HCT116 (cell line): ENCODE measurements at places on chromosomes 16 and 17. TPM values are rescaled to one million over a fixed set of nuclear protein-coding genes. Genes with fewer than 3 reads are reported as not detected.

The MYOCD gene
- not detected for total RNA-seq

The GFAP gene
- total RNA-seq: not detected

- no peak overlapping the region for H3K4me3 ChIP-seq
- no peaks in the 10 kb centered on the region for H3K4me1 ChIP-seq
- DNase-seq: no peak
- no peaks in the 10 kb centered on the region for H3K27me3 ChIP-seq
Measured at GRCh38 chr16:13394488-13394887, 493.1 kb downstream of the SHISA9 start.

DNA sequence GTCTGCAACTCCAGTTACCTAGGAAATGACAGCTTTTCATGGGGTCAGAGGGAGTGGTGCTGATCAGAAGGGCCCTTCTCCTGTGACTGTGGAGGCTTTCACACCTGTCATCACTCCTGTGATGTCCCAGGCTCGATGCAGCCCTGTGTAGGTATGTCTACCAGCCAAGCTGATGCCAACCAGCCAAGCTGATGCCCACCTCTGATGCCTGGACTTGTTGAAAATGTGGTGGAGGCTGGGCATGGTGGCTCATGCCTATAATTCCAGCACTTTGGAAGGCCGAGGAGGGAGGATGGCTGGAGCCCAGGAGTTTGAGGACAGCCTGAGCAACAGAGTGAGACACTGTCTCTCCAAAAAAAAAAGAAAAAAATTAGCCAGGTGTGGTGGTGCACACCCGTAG, 33.7 kb upstream of the RGS9 start:
- no peak overlapping the region for H3K4me3 ChIP-seq
- no peaks in the 10 kb centered on the region for H3K36me3 ChIP-seq
- H3K27me3 ChIP-seq: no peaks in the 10 kb centered on the region
- no peak overlapping the region for H3K27ac ChIP-seq
- DNase-seq: no peak

GRCh38 chr17:78527345-78527744, 49.9 kb downstream of the DNAH17 start:
- H3K27me3 ChIP-seq: no peaks in the 10 kb centered on the region
- peaks cover 8% of the 10 kb centered on the region for H3K4me1 ChIP-seq
- H3K36me3 ChIP-seq: no peaks in the 10 kb centered on the region
- no peak overlapping the region for H3K27ac ChIP-seq
- H3K4me3 ChIP-seq: no peak overlapping the region
- DNase-seq: no peak

GRCh38 chr17:77186141-77186604, 45.4 kb downstream of the SEC14L1 start:
- no peaks in the 10 kb centered on the region for H3K36me3 ChIP-seq
- no peak overlapping the region for H3K4me3 ChIP-seq
- no peak for DNase-seq
- peaks cover 8% of the 10 kb centered on the region; the same call in 1 of the 2 replicates for H3K4me1 ChIP-seq
- no peaks in the 10 kb centered on the region for H3K27me3 ChIP-seq

- H3K4me3 ChIP-seq: no peak overlapping the region
- no peak for DNase-seq
- no peaks in the 10 kb centered on the region for H3K27me3 ChIP-seq
Measured at GRCh38 chr17:66517336-66518009, 215.1 kb downstream of the PRKCA start.

- no peaks in the 10 kb centered on the region for H3K27me3 ChIP-seq
- peak; percentile 75 for DNase-seq
- peaks cover 35% of the 10 kb centered on the region for H3K4me1 ChIP-seq
- peak overlapping the region; percentile 98 for H3K27ac ChIP-seq
- H3K36me3 ChIP-seq: peaks cover 8% of the 10 kb centered on the region; the same call in 1 of the 2 replicates
Measured at GRCh38 chr17:73192206-73192893, 505 bp upstream of the COG1 start.

DNA sequence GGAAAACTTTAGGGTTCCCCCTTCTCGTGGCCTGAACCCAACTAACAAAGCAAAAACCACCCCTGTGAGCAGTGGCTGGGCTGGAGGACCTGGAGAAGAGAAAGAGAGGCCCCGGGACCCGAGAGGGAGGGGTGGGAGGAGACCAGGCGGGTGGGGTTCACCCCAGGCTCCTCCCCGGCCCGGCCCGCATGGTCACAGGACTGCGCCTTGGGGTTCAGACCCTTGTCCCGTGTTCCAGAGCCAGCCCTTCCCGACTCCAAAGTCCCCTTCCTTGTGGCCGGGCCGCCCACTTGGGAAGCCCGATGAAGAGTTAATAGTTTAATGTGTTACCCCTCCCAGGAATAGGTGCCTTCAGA, 852 bp downstream of the MARVELD3 start:
- peak overlapping the region; percentile 95 for H3K4me3 ChIP-seq
- peak; percentile 56 for DNase-seq
- peaks cover 7% of the 10 kb centered on the region; the same call in 1 of the 2 replicates for H3K4me1 ChIP-seq
- H3K27me3 ChIP-seq: no peaks in the 10 kb centered on the region
- H3K27ac ChIP-seq: peak overlapping the region; percentile 80
- H3K36me3 ChIP-seq: peaks cover 13% of the 10 kb centered on the region
